ENCODE measurements at places on chromosomes 13 and 19. TPM values are rescaled to one million over a fixed set of nuclear protein-coding genes. Genes with fewer than 3 reads are reported as not detected.

BEST2 gene
- polyA plus RNA-seq = not detected

MYH14 gene
- 0.71 TPM for polyA plus RNA-seq

ZNF665 gene
- 9.0 TPM for polyA plus RNA-seq

APOE gene
- polyA plus RNA-seq = 397 TPM

DNA sequence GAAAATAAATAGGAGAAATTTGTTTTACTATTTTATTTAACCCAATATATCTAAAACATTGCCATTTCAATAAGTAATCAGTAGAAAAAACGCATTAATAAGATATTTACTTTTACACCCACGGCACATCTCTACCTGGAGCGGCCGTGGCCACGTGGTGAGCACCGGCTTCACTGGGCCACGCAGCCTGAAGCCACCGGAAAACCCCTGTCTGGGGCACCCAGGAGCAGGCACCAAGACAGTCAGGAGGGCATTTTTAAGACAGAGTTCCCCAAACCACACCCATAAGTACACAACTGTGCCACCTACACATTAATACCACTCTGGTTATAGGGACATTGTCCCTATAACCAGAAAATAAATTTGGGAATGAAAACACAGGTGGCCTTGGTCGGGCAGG is 80.9 kb downstream of the SPACA7 start:
- no peak for DNase-seq

DNA sequence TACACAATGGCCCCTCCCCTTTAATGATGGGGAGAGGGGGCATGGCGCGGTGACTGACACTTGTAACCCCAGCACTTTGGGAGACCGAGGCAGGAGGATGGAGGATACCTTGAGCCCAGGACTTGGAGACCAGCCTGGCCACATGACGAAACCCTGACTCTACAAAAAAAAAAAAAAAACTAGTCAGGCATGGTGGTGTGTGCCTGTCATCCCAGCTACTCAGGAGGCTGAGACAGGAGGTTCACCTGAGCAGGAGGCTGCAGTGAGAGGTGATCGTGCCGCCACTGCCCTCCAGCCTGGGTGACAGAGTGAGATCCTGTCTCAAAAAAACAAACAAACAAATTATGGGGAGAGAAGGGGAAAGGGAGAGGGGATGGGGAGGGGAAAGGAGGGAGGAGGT is 13.8 kb upstream of the ZBTB7A start:
- DNase-seq = no peak

DNA sequence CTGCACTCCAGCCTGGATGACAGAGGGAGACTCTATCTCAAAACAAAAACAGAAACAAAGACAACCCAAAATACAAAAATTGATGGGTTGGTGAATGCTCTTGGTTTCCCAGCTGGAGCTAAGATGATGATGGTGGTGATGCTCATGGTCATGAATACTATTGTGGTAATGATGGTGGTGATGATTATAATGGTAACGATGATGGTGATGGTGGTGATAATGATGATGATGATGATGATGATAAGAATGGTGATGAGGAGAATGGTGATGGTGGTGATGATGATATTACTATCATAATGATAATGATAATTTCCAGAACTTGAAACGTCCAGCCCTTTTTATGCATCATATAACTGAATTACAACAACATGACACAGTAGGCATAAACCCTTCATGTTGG is 40.1 kb downstream of the VAV1 start:
- DNase-seq = no peak

GRCh38 chr19:11639602-11640471 is 42.6 kb downstream of the ZNF627 start:
- DNase-seq = peak; percentile 94

- no peak for DNase-seq
Measured at GRCh38 chr13:43732726-43733125, 54.0 kb downstream of the ENOX1 start.

DNA sequence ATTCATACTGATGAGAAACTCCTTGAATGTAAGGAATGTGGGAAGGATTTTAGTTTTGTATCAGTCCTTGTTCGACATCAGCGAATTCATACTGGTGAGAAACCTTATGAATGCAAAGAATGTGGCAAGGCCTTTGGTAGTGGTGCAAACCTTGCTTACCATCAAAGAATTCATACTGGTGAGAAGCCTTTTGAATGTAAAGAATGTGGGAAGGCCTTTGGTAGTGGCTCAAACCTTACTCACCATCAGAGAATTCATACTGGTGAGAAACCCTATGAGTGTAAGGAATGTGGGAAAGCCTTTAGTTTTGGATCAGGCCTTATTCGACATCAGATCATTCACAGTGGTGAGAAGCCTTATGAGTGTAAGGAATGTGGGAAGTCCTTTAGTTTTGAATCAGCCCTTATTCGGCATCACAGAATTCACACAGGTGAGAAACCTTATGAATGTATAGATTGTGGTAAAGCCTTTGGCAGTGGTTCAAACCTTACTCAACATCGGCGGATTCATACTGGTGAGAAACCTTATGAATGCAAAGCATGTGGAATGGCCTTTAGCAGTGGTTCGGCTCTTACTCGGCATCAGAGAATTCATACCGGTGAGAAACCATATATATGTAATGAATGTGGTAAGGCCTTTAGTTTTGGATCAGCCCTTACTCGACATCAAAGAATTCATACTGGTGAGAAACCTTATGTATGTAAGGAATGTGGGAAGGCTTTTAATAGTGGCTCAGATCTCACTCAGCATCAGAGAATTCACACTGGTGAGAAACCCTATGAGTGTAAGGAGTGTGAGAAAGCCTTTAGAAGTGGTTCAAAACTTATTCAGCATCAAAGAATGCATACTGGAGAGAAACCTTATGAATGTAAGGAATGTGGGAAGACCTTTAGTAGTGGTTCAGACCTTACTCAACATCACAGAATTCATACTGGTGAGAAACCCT is 26.6 kb downstream of the ZNF345 start:
- no peak for DNase-seq

GRCh38 chr19:14786421-14786851 is 8.1 kb upstream of the ADGRE2 start:
- DNase-seq = no peak

- no peak for DNase-seq
Measured at GRCh38 chr19:13530720-13531119, 24.4 kb upstream of the CACNA1A start.

- no peak for DNase-seq
Measured at GRCh38 chr13:25181597-25181996, 9.5 kb upstream of the AMER2 start.

DNA sequence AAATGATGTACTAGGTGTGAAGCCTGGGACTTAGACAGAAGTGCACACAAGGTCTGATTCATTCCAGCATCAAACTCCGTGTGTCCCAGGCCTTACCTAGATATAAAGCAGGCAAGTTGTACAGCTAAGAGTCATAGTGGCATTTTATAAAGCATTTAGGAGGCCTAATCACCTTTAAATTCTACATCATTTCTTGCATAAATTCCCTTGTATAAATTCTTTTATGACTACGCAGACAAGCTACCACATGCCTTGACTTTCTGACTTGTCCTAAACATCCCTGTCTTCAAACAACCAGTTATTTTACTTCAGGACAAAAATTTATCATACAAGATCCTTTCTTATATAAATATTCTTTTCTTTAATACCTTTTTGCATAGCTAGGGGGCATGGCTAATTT is 22.5 kb downstream of the TMEM255B start:
- DNase-seq = no peak
